ENCODE measurements at places on chromosomes 16 and 17. TPM values are rescaled to one million over a fixed set of nuclear protein-coding genes. Genes with fewer than 3 reads are reported as not detected.

P3H4 gene
- 31.0 TPM for total RNA-seq

FASN gene
- 140 TPM for total RNA-seq

RAB26 gene
- 4.4 TPM for total RNA-seq

EVI2A gene
- not detected for total RNA-seq

TGFB1I1 gene
- total RNA-seq = 53.7 TPM

TCAP gene
- 0.80 TPM for total RNA-seq

EPX gene
- not detected for total RNA-seq

BCO1 gene
- 0.99 TPM for total RNA-seq
